ENCODE measurements at places on chromosomes 11 and 22.

DNA sequence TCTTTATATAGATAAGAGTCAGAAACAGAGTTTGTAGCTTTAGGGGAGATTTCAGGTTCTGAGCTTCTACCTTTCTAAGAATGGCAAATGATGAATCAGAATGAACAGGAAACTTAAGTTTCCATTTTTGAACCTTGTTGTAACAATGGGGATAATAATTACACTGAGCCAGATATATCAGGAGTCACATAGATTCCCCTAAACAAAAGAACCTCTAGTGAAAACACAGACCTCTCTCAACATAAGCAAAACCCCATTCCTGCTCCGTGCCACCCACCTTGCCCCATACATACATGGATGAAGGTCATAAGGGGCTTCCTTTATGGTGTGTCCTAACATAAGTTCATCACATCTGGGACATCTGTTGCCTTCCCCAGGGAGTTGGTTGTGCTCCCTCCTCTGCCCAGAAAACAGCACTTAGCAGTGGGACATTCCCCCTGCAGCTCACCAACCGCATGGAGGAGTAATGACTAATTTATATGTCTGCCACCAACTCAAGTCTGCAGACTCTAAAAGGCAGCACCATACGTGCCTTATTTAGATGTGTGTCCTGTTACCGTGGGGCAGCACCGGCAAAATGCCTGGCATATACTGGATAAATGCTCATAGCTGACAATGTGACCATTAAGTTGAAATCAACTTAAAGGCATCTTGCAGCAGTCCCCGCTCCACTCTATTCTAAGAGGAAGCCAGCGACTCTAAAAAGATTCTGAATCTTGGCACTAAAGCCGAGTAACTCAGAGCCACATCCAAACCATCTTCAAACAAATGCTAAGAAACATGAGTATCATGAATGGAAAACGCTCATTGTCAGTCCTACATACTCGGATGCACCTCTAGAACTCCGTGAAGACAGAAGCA lies 8.0 kb downstream of the JAML start:
- no peak for DNase-seq

DNA sequence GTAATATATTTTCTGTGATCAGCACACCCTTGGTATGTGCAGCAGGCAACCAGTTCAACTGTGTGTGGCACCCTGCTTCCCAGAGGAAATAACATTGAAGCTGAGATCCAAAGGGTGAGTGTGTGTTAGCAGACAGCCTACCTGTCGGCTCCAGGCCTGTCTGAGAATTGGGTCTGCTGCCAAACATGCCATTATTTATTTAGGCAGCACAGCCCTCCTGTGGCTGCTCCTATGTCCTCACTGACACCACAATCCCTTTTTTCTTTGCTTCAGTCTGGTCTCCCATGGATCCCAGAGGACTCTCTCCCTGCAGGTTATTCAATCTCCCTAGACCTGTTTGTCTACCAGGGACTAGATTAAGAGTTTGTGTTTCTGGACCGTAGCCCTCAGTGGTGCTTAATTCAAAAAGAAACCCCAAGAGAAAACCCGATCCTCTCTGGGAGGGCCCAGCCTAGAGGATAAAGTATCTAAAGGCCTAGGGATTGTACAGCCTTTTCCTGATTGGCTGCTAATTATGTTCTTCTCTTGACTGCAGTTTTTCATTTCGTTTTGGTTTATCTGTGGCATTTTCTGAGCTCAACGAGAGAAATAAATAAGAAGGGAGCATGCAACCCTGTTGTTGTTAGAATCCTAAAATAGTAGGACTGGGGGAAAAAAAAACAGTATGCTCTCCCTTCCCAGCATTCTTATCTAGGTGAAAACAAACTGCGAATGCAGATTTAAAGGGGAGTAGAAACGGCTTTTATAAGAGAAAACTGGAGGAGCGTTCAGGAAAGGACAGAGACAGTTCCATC lies 24.1 kb downstream of the KCNE3 start:
- no peak for DNase-seq

GRCh38 chr11:17707830-17708229 lies 11.5 kb upstream of the MYOD1 start:
- DNase-seq, result no peak

DNA sequence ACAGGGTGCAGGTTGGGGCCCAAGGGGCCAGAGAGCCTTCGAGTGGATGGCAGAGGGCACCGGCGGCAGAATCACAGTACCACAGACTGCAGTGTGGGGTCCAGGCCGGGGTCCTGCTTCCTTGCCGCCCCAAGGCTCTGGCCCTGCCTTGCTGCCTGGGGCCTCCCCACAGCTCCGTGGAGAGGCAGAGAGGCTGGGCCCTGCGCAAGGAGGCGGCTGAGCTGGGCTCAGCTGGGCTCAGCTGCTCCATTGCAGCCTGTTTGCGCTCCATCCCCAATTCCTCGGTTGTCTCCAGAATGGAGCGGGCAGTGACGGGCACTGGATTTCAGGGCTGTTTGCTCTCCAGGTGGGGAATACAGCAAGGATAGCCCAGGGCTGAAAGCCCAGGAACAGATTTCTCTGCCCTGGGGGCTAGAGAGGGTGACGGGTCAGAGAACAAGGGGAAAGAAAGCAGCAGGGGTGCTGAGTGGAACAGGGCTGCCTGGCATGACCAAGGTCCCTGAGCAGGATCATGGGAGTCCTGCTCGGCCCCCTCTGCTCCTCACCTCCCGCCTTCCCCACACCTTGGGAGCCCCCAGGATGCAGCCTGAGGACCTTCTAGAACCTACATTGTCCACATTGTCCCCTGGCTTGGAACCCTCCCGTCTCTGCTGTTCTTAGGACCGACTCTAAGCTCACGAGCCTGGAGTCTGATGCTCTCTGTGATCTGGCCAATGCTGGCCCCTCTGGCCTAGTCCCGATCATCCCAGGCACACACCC lies 18.9 kb downstream of the MRGPRG start:
- DNase-seq, result no peak

GRCh38 chr11:128941110-128941509 lies 1.6 kb downstream of the TP53AIP1 start:
- no peak for DNase-seq

GRCh38 chr22:38735465-38736256 lies 20.1 kb downstream of the SUN2 start:
- DNase-seq, result no peak
